Stimulated activated naive CD4-positive, alpha-beta T cell treated with Interleukin-2 at 50 U/mL for 16 hours (primary cell): ENCODE measurements at places on chromosomes 1 and 21.

DNA sequence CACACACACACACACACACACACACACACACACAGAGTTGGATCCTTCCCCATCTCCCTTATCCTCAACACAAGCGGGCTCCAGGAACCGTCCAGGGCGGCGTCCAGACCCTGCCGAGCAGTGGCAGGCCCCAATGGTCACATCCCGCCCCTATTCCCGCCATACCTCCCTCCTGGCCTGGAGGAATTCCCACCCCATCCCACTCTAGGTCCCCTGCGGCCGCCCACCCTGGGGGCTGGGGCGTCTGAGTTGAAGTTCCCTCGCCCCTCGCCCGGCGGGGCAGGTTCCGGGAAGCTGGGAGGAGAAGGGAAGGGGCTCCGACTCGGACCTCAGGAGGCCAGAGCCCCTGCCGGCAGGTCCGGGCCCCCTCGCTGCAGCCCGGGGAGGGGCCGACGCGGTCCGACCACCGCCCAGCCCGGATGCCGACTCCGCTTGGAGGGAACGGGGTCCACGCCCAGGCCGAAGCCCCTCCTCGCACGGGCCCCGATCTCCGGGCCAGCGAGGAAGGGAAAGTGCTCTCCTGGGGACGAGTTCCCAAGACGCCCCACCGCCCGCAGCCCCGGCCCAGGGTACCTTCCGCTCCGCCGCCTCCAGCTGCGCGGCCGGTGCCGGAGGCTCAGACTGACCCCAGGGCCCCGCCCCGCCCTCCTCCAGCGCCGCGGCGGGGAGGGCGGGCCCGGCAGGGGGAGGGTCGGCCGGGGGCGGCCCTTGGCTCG, at the start of gene RHOC:
Gene RHOC, minus strand, starts transcription at position 623 of the 716 bp plus-strand sequence. CDS start 3,328 bp downstream, outside the sequence.
- DNase-seq, result peak; percentile 20

- DNase-seq, result no peak
Measured at GRCh38 chr1:47774986-47775834, 222.0 kb downstream of the TRABD2B start.

GRCh38 chr1:167057241-167057688, 32.9 kb downstream of the GPA33 start:
- DNase-seq, result no peak

DNA sequence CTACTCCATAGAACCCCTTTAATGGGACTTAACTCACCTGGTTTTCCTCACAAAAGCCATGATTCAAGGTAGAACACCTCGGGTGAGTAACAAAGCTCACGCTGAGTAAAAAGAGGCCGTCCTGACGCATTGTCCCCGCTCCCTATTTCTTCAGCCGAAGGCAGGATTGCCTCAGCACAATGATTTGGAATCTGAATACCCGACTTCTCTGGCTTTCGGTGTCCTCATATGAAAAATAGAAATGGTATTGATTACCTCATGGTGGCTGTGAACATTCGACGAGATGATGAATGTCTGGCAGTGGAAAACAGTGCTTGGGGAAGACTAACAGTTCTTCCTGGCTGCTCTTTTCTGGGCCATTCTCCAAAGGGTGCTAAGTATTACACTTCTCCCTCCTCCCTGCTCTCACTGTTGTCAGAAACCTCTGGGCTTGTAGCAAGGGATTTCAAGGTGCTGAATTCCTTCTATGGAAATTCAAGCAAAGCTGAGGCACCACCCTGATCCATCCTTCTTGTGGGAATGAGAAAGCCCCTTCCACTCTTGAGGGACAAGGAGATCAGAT, 148.3 kb downstream of the C1orf94 start:
- no peak for DNase-seq

DNA sequence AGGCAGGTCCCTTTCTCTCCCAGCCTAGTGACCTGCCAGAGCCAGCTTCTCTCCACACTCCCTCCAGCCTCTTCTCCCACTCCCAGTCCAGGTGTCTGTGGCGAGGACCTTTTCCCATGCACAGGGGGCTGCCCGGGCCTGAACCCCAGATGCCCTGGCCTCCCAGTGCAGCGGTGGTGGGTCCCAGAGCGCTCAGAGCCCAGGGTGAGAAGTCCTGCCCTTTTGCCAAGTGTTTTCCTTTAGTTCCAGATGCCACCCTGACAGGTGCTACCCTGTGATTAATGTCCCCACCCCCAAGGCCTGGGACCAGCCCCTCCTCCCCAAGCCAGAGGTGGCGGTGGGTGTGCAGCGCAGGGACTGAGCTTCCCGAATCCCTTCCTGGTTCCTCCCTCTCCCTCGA, 90.4 kb downstream of the PAX7 start:
- DNase-seq, result no peak

GRCh38 chr21:16287046-16287445, 557.3 kb downstream of the USP25 start:
- no peak for DNase-seq

GRCh38 chr1:245441689-245442088, 286.9 kb downstream of the KIF26B start:
- no peak for DNase-seq

DNA sequence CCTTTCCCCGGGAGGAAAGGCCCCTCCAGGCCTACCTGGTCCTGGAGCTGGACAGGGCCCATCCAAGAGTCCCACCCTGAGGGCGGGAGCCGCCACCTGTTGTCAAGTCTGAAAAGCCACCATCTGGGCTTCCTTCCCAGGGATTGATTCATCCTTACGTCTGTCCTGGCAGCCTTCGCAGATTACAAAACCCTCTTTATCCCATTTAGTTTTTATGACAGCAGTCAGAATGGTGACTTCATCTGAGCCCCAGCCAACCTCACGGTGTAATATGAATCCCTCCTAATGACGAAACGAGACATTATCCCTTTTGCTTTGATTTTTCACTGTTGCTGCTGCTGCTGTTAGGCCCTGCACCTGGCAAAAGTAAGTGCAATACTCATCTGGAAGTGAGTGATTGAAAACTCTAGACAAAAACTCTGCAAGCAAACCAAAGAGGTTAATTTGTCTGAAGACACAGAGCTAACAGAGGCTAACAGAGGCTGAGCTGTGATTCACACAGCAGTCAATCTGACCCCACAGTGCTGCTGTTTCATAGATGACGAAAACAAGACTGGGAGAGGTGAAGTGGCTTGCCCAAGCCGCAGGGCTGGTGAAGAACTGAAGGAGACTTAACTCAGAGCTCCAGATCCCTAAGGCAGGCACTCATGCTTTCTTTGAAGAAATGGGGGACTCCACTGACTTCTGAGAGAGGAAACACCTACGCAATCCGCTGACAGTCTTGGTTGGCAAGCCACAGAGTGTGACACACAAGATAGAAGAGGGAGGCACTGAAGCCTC, 30.0 kb upstream of the S100A7 start:
- no peak for DNase-seq

- DNase-seq, result no peak
Measured at GRCh38 chr1:14878124-14878523, 275.4 kb upstream of the TMEM51 start.

- no peak for DNase-seq
Measured at GRCh38 chr21:32719085-32719484, 8.7 kb downstream of the SYNJ1 start.

- no peak for DNase-seq
Measured at GRCh38 chr21:44344541-44345183, 5.5 kb upstream of the CFAP410 start.

DNA sequence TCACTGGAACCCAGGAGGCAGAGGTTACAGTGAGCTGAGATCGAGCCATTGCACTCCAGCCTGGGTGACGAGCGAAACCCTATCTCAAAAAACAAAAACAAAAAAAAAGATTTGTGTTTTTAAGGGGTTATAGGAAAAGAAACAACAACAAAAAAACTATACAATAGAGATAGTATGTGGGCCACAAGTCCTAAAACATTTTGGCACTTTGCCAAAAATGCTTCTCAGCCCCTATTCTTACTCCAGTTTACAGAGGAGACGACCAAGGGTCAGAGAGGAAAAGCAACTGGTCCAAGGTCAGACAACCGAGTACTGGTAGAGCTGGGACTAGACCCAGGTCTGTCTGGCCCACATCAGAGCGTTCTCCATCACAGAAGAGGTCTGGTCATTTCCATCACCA, 3.0 kb downstream of the FBXO44 start:
- DNase-seq, result no peak

- no peak for DNase-seq
Measured at GRCh38 chr1:210104103-210104502, 128.5 kb upstream of the SERTAD4 start.

DNA sequence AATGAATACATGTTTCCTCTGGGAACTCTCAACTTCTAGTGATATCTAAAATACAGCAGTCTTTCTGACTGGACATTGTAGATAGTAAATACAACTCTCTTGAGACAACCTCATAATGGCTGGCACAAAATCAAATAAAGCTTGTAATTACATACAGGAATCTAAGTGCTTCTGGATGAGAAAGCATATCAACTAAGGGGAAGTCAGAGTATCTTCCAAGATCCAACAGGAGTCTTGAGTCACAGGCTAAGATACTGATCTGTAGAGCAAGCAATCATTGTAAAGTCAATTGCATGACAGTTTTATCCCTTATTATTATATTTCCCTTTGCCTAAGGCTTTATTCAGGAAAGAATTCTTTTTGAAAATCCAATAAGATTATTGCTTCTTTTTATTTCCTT, 249.9 kb downstream of the LRRIQ3 start:
- no peak for DNase-seq

- DNase-seq, result no peak
Measured at GRCh38 chr1:15424146-15424667, 14.0 kb upstream of the CTRC start.

- no peak for DNase-seq
Measured at GRCh38 chr1:44673675-44674112, 587 bp downstream of the TMEM53 start.

DNA sequence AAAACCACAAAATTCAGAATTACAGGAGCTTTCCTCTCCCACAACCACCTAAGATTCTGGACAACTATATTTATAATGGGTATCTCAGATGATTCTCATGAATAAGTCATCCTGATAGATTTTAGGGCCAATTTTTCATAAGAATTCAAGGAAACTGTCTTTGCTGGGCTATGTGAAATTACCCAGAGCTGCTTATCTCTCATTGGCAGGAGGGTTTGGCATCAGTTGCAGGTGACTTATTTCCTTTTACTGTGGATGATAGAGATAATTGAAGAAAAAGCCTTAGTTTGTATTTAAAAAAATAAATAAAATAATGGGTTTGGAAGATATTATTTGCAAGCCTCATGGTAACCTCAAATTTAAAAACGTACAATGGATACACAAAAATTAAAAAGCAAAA, 38.2 kb upstream of the WDR26 start:
- DNase-seq, result no peak

DNA sequence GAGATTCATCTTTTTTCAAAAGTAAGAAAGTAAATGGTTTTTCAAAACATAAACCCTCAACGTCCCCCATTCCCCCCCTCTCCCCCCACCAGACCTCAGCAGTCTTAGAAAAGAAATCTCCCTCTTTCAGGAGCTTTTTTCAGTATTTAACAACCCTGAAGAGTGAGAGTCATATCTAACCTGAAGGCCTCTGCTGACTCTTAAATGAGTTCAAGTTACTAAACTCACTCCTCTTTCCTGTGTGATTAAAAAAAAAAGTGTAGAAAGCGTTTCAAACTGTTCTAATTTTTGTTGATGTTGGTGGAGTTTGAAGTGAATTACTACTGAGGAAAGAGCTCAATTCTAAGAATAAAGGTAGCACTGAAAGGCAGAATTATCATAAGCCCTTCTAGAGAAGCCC, 93.7 kb downstream of the VAV3 start:
- DNase-seq, result no peak

DNA sequence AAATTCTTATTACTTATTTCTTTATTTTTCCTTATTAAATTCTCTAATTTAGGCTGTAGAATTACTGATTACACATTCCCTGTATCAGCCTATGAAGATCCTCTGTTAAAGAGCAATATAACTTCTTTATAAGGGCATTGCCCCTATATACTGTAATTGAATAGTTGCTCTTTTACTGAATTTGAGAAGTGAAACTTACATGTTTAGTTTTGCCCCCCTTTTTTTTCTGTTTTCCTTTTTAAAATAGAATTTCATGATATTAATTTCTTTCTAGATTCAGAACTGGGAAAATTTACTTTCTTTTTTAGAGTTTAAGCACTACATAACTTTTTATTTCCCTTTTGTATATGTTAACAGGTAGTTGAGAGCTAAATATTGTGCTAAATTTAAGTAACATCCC, 29.5 kb upstream of the PGM1 start:
- no peak for DNase-seq

DNA sequence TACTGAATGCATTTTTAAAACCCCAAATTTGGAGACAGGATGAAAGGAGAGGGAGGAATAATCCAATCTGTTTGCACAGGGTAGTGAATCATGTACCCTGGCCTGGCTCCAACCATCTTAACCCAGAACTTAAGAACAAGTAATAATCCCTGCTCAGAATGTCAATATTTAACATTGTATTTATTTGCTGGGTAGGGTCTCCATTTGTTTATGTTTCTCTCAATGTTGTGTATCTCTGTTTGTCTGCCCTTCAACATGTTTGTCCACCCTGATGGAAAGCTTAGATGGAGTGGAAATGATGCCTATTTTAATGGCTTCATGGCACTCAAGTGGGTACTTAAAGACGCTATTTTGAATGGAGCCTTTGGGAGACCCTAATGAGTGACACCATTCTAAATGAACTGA, 54.4 kb upstream of the CDC42BPA start:
- DNase-seq, result no peak

- no peak for DNase-seq
Measured at GRCh38 chr1:203300441-203301330, 4.6 kb upstream of the BTG2 start.

- DNase-seq, result no peak
Measured at GRCh38 chr1:221711063-221711577, 30.8 kb downstream of the DUSP10 start.

DNA sequence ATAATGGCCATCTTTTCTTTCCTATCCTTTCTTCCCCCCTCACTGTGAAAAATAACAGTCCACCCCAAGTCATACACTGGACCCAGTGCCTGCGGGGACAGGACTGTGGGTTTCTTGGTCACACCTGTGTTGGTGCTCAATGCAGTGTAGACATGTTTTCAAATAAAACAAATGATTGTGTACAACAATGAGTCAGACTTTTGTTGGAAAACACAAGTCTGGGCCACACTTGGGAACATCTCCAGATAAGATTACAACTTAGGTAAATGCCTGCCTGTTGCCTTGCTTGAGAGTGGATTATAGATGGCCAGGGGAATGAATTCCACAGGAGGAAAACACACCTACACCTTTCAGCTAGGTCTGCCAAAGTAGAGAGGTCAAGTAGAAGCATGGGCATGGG, 34.1 kb downstream of the PDPN start:
- DNase-seq, result no peak

- DNase-seq, result peak; percentile 45
Measured at GRCh38 chr1:221708076-221708571, 33.8 kb downstream of the DUSP10 start.

- no peak for DNase-seq
Measured at GRCh38 chr1:186188004-186188539, 187.0 kb downstream of the TPR start.
